CD4-positive, alpha-beta T cell (primary cell): ENCODE measurements at places on chromosomes 6 and 20. TPM values are rescaled to one million over a fixed set of nuclear protein-coding genes. Genes with fewer than 3 reads are reported as not detected.

GRCh38 chr20:62623488-62624324 lies 18.6 kb upstream of the SLCO4A1 start:
- peak; percentile 82 for DNase-seq

- no peak for DNase-seq
These were observed 466.3 kb upstream of the PLCB4 start for GRCh38 chr20:8602389-8603116.

DNA sequence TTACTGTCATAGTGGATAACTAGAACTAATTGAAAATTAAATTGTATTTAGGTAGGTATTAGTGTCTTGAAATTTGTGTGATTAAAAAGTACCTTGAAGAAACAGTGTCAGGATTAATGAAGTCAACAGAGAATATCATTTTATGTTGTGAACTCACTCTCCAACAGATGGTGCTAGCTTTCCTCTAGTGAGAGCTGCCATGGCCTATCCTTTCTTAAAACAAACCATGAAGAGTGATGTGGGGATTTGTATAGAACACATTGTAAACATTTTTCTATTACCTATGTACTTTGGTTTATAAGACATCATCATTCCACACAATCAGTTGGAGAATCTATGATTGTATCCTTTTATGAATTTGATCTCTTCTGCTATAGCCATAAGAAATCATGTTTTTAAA lies 4.8 kb upstream of the SRSF12 start:
- DNase-seq = no peak

The SEL1L2 gene
- not detected for total RNA-seq

GRCh38 chr6:56730663-56731529 lies 88.2 kb upstream of the DST start:
- DNase-seq = no peak
